HEK293T (cell line): ENCODE measurements at places on chromosomes 11 and 22.

GRCh38 chr22:44366372-44367300, 53.9 kb upstream of the SHISAL1 start:
- no peak for DNase-seq

- no peak for DNase-seq
Observed at GRCh38 chr22:43789452-43789851, 22.7 kb downstream of the EFCAB6 start.

- peak; percentile 78 for DNase-seq
Observed at GRCh38 chr22:22848364-22848866, 39.2 kb upstream of the IGLL5 start.

GRCh38 chr11:12086271-12087074, 23.9 kb upstream of the MICAL2 start:
- no peak for DNase-seq

GRCh38 chr22:39522567-39523300, 2.4 kb downstream of the ATF4 start:
- no peak for DNase-seq

DNA sequence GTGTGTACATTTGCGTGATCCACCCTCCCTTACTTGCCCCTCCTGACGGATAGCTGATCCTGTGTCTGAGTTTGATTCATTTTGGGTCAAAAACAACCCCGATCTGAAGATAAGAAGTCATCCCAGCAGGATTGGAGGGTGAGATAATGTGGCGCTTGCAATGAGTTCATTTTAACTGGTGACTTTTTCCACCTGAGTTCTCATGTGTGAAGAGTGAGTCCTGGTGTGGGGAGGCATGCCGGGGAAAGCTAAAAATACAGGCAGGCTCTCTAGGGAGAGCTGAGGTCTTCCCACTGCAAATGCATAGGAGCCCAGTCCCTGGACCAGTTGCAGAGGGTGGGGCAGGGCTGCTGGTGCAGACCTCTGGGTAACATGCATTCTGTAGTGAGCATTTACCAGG, 35.7 kb upstream of the ELF5 start:
- DNase-seq: no peak

DNA sequence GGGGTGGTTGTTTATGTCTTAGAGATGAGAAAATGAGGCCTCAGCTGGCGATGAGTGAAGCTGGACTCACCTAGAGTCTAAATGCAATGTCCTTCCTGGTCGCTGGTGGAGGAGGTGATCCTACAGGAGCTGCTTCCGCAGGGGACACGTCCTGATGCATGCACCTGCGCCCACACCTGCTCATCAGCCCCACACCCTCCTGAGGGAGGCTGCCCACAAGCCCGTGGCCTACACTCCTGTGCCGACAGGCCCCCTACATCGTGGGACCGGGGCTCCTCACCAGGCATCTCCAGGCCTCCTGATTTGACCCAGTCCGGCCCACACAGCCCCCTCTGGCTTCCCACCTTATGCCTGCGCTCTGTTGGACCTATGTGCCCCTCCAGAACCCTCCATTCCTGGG, 857.2 kb downstream of the TBC1D22A start:
- DNase-seq: no peak

DNA sequence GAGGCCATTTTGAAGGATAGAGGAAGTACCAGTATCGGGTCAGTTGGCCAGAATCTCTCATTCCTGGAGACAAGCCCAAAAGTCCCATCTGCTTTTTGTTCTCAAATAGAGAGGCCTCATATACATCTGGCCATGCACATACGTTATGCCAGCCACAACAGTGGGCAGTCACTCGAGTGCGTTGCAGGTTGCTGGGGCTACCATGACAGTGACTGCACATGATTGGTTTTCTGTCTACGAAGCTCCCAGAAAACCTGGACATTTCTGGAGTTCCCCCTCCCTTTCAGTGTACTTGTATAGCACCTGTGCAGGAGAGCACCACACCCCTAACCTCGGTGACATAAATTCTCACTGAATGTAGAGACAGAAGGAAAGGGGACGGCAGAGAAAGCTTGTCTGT, 62.1 kb downstream of the C22orf31 start:
- DNase-seq: no peak

- DNase-seq: no peak
Observed at GRCh38 chr22:28750471-28750881, 8.6 kb downstream of the HSCB start.

- peak; percentile 72 for DNase-seq
Observed at GRCh38 chr11:115990004-115990447, 485.8 kb upstream of the CADM1 start.

DNA sequence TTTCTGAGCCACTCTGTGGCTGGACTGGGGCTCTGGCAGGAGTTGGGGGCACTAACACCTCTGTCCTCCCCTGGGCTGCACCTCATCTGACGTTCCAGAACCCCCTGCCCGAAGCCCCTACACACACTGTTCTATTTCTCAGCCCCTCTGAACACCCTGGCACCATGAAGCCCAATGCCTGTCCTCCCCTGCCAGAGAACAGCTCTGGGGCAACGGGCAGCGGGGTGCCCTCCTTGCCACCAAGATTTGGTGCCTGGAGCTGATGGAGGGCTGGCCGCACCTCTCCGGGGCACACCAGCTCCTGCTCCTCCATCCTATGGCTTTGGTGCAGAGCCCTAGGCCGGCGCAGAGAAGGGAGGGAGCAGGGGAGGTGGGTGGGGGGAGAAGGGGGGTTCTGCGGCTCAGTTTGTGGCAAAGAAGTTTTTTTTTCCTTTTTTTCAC, 16.3 kb downstream of the DUSP8 start:
- no peak for DNase-seq

DNA sequence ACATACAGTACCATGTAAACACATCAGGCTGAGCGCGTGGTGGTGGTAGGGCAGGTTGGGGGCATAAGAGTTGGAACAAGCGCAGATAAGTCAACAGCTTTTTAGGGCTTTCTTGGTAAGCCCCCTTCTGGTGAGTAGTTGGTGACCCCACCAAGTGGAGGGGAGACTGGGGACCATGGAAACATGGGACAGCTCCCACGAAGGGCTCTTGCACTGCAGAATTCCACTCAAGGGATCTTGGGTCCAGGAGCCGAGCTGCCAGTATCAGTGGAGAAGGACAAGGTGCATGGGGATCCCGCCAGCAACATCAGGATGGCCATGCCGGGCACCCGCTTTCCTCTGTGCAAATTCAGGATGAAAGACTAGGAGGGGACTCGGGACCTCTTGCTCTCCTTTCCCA, 6.2 kb upstream of the APOA1 start:
- DNase-seq: no peak

DNA sequence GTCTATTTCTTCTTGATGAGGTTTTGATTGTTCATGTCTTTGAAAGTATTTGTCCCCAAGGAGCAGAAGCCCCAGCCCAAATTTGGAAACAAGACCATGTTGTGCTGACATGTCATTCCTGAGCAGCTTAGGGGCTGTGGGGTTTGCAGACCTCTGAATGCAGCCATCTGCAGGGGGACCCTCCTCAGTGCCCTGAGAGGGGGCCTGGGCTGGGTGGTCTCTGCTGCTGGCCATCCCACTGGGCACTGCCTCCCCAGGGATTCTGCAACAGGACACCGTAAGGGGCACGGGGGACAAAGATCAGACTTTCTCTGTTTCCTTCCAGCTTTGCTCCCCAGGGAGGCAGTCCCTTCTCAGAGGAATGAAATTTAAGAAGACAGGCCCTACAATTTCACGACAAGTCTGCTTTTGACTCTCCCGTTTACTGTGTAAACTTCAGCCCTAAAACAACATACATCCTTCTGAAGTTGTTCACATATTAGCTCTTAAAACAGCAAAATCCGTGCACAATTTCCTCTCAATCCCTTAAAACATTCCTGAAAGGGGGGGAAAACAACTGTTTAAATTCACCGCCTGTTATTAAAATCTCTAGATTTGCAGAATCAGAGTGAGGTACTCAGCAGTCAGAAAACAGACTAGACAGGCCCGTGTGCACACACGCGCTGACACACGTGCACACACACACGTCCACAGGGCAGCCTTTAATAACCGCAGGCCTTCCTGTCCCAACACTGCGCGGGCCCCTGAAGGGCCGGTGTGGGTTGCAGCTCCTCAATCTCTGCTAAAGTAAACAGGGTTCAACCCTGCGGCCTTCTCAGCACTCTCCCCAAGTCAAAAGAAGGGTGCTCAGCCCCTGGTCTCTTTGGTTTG, 109.8 kb downstream of the KCNQ1 start:
- DNase-seq: no peak

GRCh38 chr22:49306632-49307480, 520.8 kb downstream of the BRD1 start:
- DNase-seq: no peak

DNA sequence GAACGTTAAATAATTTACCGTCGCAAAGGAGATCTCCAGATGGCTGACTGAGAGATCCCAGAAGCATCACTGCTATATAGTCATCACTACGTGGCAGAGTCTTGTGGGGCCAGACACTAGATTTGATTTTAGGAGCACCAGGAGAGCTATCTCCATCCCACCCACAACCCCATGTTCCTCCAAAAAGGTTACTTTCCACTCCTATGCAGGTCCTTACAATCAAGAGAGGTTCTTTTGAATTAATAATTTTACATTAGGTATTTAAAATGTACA, 19.4 kb downstream of the GUCY1A2 start:
- no peak for DNase-seq

DNA sequence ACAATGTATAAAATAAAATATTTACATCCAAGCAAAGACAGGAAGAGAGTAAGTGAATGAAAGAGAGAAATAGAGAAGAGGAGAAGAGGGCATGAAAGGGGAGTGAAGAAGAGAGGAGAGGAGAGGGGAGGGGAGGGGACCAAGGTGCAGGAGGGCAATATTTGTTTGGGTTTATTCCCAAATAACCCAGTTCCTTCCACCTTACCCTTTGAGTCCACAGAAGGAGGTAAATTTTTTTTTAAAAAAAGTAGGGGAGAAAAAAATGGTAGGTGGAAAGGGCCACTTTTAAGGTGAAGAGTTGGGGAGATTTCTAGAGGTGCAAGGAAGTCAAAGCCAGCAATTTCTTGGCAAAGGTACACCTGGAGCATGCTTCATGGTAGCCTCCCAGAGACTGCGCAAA, 2.1 kb upstream of the OR5AN1 start:
- DNase-seq: no peak

DNA sequence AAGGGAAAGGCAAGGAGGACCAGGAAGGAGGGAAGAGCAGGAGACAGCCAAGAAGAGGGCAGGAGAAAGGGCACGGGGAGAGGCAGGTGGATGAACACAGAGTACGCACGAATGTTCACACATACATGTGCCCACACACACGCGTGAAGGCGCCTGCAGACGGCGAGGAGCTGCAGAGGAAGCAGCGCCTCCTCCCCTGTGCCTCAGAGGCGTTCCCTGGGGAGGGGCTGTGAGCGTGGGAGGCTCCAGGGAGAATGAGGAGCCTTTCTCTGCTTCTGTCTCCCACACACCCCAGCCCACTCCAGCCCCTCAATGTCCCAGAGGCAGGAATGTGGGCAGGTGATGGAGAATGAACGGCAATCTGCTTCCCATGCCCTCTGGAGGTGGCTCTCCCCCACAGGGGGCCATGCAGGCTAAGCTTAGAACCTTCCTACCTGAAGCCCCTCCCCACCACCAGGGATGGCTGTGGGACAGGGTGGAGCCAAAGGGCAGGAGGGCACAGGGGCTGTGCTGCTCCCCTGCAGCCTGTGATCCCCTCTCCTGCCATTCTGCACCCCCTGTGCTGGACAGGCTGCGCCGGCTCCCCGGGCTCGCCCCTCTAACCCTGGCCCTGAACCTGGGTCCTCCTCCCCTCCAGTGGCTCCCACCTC, 25.3 kb downstream of the PPM1F start:
- DNase-seq: no peak
